ENCODE measurements at places on chromosomes 12 and 14.

DNA sequence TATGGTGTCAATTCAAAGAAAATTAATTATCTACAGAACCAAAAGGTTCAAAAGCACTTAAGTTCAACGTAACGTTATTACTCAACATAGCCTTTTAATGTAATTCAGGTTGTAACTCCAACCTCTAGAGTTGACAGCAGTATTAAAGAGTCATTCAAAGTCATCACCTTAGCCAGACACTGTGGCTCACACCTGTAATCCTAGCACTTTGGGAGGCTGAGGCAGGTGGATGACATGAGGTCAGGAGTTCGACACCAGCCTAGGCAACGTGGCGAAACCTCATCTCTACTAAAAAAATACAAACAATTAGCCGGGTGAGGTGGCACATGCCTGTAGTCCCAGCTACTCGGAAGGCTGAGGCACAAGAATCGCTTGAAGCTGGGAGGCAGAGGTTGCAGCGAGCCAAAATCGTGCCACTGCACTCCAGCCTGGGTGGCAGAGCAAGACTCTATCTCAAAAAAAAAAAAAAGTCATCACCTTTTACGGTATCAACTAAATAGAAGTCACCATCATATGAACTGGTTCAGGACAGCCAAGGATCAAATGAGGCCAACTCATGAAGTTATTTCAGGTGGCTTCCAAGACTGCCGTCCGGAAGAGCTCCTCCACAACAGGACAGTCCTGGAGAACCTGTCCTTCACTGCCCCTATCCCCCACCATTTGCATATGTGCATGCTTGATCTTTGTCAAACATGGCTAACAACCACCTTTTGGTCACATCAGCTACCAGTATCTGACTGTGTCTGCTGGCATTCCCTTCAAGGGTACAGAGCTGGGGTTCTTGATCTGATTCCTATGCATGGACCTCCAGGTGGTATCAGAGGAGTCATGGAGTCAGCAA lies 4.2 kb downstream of the PPTC7 start:
- no peak for DNase-seq

- DNase-seq, result no peak
Measured at GRCh38 chr14:23569443-23570151, 2.0 kb upstream of the AP1G2 start.

GRCh38 chr12:100123316-100124095 lies 19.2 kb downstream of the BLTP3B start:
- DNase-seq, result no peak

GRCh38 chr14:67508956-67509355 lies 20.4 kb upstream of the TMEM229B start:
- no peak for DNase-seq

- no peak for DNase-seq
Measured at GRCh38 chr12:54282949-54283593, 2.5 kb downstream of the HNRNPA1 start.

GRCh38 chr12:54650409-54650808 lies 2.2 kb upstream of the DCD start:
- DNase-seq, result no peak

- DNase-seq, result no peak
Measured at GRCh38 chr12:109716512-109717389, 3.1 kb downstream of the FAM222A start.

DNA sequence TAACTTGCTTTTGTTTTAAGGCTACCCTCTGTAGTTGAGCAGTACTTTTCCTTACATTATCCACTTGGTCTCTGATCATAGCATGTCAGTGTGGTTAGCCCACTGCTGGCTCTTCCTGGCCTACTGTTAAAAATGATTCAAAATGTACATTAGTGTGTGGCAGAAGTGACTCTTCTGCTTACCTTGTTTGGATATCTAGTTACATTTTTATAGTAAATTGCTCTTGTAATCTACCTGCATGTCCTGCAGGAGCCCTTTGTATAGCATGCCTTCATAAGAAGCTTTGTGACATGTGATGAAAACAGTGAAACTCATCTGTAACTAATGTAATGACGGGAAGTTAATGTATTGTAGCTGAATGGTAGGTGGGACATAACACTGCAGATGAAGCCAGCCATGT lies 8.1 kb downstream of the SPATS2 start:
- DNase-seq, result no peak

GRCh38 chr12:93134893-93135285 lies 205.8 kb upstream of the EEA1 start:
- DNase-seq, result no peak

GRCh38 chr14:105537580-105538474 lies 11.4 kb downstream of the TMEM121 start:
- DNase-seq, result peak; percentile 75

GRCh38 chr14:64720131-64720576 lies 15.9 kb downstream of the PLEKHG3 start:
- DNase-seq, result no peak

DNA sequence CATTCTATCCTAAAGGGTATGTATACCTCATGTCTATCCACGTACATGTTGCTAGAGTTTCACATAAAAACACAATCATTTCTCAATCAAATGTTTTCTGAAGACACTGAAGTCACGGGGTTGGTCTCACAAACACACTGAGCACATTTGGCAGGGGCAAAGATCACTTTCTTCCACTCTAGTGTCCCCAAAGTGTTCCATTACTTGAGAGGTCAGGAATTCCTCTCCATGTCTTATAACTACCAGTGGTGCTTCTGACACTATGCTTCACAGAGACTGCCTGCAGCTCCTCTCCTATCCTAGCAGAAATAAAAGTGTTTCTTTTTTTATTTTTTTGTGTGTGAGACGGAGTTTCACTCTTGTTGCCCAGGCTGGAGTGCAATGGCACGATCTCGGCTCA lies 19.1 kb downstream of the ZFYVE1 start:
- no peak for DNase-seq

- no peak for DNase-seq
Measured at GRCh38 chr14:68951035-68951797, 27.9 kb downstream of the ACTN1 start.

GRCh38 chr12:66960704-66961690 lies 282.1 kb upstream of the GRIP1 start:
- DNase-seq, result no peak

DNA sequence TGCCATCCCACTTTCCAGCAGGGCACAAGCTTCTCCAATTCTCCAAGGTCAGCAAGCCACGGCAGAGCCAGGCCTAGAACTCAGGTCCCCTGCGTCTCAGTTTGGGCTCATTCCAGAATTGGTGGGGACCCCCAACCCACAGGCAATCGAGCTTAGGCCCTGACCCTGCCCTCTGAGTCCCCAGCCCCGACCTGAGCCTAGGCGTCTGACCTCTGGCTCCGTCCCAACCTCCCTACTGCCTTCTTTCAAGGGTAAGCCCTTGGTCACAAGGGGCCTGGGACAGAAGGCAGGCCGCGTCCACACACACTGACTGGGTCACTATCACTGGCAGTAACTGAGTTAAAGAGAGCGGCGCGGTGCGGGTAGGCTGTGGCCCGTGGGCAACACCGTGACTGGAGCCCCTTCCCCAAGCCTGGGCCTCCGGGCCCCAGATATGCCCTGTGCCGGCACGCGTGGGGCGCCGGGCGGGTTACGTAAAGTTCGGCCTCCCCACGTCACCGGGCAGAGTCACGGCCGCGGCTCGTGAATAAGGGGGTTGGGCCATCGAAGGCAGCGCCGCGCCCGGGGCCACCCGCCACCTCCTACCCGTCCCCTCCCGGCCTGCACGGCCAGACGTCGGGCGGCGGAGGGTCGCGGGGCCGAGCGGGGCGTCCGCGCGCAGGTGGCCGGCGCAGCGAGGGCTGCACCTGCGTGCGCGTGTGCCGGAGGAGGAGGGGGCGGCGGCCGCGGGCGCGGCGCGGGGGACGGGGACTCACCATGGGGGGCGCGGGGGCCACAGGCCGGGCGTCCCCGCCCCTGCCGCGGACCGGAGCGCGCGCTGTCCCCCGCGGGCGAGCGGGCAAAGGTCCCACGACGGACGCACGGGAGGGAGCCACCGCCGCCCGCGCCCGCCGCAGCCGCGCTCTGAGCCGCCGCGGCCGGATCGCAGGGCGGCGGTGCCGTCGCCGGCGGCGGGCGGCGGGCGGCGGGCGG lies 516 bp downstream of the ANKRD9 start:
- DNase-seq, result peak; percentile 54

GRCh38 chr12:132467511-132467910 lies 22.4 kb upstream of the FBRSL1 start:
- no peak for DNase-seq

- no peak for DNase-seq
Measured at GRCh38 chr12:13584541-13584940, 388.0 kb downstream of the EMP1 start.

DNA sequence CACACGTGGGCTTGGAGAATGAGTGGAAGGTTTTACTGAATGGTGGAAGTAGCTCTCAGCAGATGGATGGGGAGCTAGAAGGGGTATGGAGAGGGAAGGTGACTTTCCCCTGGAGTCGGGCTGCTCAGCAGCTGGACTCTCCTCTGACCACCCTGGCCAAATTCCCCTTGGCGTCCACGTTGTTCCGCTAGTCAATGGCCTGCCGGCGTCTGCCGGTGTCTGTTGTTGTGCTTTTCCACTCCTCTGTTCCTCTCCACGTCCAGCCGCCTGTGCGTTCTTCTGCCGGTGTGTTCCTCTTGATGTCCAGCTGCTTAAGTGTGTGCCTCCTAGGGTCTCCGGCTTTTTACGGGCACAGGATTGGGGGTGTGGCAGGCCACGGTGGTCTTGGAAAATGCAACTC lies 203.5 kb downstream of the MYRFL start:
- DNase-seq, result no peak

Data from nephron progenitor cell (in vitro differentiated cells).